ENCODE measurements at places on chromosomes 16 and 17.

- DNase-seq = no peak
Measured at GRCh38 chr16:84633622-84634021, 14.7 kb upstream of the KLHL36 start.

GRCh38 chr17:77266891-77267341, 126.1 kb downstream of the SEC14L1 start:
- no peak for DNase-seq

GRCh38 chr17:9360677-9361081, 214.9 kb downstream of the STX8 start:
- no peak for DNase-seq

- DNase-seq = no peak
Measured at GRCh38 chr17:42285346-42286050, 2.8 kb upstream of the STAT5A start.

DNA sequence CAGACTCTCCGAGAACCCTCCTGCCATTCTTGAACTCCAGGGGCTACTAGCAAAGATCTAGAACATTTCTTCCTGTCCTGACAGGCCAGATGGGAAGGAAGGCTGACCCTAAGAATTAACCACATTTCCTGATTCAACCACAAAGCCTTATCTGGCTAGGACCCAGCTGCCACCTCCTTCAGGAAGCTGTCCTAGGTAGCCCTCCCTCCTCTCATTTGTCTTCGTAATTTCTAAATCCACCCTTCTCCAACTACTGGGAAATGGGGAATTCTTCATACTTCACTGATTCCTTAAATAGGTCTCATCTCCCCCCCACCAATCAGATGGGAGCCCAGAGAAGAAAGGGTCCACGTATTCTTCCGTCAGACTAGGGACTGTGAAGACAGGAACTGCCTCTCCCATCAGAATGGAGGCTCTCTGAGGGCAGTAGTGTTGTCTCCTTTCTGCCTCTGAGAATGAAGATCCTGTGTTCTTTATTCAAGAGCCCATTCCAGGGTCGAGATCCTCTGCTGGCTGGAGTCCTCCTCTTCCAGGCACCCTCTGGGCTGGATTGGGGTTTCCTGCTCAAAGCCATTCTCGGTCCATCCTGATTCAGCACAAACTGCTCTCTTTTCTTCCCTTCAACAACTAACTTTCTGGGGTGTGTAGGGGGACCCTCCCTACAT, 2.1 kb downstream of the SAMD14 start:
- no peak for DNase-seq

- DNase-seq = peak; percentile 100
Measured at GRCh38 chr17:7214300-7215135, 5.1 kb downstream of the DLG4 start.

DNA sequence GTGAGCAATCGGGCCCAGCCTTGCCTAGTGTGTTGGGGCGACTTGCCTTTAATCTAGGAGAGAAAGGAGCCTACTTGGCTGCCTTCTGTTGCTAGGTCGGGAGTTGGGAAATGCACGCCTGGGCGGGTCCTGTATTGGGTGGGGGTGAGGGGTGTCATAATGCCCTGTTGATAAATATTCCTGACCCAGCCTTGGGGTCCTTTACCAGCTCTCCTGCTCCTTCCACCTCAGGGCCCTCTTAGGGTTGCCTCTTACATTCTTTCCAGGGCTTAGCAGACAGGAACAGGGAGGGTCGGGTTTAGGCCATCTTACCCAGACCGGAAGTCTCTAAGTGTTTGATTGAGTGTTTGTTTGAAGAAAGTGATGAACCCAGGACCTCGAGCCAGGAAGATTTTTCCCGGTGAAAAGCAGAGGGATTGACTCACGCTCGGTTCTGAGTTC, 112.9 kb downstream of the SEC14L1 start:
- no peak for DNase-seq

GRCh38 chr16:79169239-79169638, 431.3 kb downstream of the MAF start:
- no peak for DNase-seq

- DNase-seq = peak; percentile 39
Measured at GRCh38 chr16:17476414-17477259, 5.9 kb upstream of the XYLT1 start.

- peak; percentile 41 for DNase-seq
Measured at GRCh38 chr17:56681561-56682266, 88.2 kb downstream of the NOG start.

DNA sequence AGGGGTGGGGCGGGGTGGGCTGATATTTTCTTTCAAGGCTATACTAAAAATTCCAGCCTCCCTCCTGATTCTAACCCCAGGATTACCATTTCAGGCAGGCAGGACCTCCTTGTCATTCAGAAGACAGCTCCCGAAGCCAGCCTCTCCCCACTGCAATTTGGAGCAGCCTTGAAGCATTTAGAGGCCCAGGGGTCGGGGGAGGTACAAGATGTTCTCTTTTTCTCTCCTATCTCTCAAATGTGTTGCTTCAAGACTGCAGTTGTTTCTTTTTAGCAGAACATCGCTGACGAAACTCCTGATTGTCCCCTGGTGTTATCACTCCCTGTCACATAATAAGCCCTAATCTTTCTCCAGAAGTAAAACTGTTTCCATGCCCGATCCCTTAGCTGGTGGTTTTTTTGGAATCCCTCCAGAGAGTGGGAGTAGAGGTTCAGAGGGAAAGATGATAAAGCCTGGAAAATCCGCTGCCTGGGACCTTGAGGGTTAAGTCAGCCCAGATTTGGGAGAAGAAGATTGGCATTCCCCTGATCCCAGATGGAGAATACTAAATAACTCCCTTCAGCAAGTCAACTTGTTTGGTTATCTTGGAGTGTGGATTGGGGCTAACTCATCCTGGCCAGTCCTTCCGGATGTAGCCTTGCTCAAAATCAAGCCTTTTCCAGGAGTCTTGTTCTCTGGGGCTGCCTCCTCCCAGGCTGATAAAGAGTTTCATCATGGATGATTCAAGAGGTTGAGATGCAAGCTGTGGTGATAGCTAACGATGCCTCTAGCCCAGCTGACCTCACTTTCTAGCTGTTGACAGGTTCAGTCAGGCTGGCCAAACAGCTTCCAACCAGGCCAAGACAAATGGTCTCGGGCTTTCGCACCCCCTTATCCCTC, 71.3 kb downstream of the SOX9 start:
- no peak for DNase-seq

GRCh38 chr16:14292051-14292825, 221.1 kb downstream of the MRTFB start:
- DNase-seq = no peak

DNA sequence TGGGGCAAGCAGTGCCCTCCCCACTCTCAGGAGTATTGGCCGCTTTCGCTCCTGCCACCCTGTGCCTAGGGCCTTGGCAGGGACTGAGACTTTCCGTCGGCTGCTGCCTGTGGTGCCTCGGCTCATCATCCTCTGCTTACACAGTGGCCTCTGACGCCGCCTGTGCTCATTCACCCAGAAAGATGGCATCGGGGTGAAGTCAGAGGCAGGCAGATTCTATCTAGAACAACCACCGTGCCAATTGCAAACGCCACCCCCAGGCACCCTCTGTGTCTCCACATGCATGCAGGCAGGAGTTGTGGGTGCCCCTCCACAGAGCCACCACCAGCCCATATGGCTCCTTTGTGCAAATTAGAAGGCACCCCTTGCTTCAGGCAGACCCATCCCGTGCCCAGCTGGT, 154.2 kb upstream of the GSE1 start:
- no peak for DNase-seq

DNA sequence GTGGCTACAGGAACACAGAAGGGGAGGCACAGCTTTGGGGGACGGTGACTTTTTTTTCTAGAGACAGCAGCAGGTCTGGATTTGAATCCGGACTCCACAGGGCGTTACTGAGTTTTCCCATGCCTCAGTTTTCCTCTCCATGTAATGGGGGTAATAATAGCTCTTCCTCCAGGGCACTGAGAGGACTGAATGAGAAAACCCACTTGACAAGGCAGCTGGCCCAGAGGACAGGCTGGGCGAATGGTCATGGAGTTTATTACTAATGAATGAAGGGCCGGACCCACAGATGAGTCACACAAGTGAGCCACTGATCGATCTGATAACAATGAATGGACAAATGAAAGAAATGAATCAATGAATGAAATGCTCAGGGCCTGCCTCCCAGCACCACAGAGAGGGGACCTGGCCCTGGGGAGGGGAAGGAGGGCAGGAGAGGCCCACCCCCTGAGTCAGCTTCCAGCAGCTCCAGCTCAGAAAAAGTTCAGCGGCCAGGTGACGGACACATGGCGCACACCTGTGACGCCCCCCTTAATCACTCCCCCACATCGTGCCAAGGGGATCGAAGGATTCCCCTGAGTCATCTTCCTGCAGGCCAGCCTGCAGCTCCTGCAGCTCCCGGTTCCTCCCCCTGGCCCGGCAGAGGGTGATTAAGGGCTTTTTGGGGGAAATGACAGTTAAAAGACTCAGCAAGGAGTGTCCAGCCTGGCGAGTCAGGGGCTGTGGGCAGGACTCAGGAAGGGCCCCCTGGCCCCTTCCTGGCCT, 54.3 kb downstream of the SOCS1 start:
- DNase-seq = no peak

DNA sequence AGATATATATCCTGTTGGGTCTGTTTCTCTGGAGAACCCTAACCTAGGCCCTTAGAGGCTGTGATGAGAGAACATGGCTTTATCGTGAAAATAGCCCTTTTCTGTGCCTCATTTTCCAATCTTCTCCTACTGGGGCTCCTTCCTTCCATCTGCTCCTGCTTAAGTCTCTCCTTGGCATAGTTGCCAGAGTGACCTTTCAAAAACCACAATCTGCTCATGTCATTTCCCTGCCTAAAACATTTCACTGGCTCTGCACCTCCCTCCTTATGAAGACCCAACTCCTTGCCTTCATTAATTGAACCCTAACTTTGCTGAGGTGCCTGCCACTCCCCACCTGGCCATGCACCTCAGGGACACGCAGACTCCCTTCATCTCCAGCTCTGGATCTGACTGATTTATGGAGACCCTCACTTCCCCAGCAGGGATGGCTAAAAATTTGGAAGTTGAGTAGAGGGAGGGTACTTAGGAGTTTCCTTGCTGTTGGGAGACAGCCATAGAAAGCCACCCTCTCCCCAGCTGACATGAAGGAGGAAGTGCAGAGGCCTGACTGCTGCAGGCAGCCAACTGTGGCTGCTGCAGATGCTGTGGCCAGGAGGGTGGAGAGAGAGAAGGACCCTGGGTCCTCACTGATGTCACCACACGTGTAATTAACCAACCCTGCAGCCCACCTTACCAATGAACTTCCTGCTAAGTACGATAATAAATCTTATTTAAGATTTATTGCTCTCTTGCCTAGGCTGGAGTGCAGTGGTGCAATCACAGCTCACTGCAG, 6.3 kb upstream of the GGA2 start:
- DNase-seq = no peak

DNA sequence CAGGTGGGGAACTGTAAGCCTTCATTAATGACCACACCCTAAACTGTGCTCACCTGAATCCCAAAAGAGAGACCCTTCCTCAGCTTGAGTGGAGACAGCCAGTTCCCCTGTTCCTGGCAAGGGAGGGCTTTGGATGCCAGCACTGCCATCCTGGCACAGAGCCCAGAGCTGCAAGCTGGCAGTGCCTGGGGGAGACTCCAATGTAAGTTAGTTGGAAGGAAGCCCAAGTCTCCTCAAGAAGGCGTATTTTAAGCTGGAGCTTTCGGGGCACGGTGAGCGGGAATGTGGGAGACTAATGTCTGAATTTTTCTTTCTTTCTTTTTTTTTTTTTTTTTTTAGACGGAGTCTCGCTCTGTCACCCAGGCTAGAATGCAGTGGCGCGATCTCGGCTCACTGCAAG, 4.7 kb downstream of the CDC42EP4 start:
- no peak for DNase-seq

DNA sequence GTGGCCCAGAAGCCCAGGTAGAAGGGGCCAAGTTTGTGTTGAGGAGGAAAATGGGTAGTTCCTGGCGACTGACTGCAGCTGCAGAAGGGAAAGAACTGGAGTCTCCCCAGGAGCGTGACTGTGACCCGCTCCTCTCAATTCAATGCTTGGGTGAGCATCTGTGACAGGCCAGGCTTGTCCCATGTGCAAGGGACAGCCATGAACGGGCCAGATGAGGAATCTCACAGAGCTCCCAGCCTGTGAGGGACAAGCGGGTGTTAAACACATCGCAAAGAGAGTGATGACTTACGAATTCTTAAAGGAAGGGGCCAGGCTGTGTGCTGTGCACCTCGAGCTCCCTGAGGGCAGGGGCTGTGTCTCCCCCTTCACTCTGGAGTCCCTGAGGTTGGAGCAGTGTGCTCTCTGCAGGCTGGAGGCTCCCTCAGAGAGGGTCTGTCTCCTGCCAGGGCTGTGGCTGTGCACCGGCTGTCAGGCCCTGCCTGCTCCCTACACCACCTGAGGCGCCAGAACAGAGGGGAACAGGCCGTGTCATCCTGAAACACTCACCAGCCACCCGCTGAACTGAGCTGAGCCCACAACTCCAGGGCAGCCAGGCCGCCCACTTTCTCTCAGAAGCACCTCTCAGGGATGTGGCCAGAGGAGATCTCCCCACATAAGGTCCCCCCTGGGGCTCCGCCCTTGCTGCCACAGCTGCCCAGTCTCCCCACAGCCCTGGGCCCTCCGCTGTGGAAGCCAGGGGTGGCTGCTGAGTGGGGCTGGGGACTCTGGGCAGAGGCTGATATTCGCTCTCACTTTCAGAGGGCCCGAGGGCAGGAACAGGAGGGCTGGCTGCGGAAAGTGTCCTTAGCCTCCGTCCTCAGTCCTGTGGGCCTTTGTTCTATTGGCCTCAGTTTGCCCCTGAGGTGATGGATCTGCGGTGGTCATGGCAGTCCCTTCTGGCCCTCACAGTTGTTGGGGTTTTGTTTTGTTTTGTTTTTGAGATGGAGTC, 25.7 kb upstream of the NXPH3 start:
- DNase-seq = no peak

GRCh38 chr16:19749571-19750080, 31.6 kb downstream of the IQCK start:
- no peak for DNase-seq

DNA sequence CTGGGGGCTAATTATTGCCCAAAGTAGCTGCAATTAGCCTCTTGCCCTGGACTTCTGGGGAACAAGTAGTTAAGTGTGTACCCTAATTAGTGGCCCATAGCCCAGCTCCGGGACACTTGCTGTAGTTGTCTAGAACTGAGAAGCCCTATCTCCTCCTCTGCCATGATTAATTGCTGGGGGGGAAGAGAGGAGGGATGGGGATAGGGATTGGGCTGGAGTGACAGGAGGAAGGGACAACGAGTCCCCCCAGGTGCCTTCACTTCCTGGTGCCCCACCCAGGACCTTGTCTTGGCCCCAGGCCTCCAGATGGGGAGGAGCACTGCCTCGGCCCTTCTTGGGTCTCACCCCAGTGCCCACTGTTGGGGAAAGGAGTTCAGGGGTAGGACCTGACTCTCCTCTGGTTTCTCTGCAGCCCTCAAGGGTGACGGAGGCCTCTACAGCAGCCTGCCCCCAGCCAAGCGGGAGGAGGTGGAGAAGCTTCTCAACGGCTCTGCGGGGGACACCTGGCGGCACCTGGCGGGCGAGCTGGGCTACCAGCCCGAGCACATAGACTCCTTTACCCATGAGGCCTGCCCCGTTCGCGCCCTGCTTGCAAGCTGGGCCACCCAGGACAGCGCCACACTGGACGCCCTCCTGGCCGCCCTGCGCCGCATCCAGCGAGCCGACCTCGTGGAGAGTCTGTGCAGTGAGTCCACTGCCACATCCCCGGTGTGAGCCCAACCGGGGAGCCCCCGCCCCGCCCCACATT, 17.4 kb downstream of the NGFR start:
- no peak for DNase-seq

All from stimulated activated CD4-positive, alpha-beta T cell treated with anti-CD3 and anti-CD28 coated beads, Interleukin-15, amount 100 ng/mL, for 24 hours (primary cell).